Transverse colon (tissue), 4 donors: ENCODE measurements at places on chromosomes 5 and 9. TPM values are rescaled to one million over a fixed set of nuclear protein-coding genes. Genes with fewer than 3 reads are reported as not detected.

DNA sequence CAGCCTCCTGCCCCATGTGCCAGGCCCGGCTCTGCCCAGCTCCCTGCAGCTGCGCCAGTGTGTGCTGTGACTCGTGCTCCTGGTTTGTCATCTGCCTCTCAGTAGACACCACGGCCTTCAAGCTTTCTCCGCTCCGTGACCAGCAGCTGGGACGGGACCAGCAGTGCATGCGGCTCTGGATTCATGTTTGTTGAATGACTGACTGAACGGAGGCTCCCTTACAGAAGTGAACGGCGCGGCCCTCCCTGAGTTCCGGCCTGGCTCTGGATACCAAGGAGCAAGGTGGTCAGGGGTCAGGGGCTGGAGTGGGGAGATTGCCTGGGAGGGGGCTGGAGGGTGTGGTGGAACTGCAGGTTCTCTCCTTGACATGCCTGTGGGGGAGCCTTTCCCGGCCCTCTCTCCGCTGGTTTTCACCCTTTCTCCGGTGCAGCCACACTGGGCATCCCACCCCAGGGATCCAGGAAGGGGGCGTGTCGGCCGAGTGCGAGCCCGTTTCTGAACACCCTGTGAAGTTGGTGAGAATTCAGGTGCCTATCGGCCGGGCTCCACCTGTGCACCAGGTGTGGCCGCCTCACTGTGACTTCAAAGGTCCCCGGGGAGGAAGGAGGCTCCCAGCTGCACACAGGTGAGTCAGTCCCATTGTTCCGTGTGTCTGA lies 11.1 kb upstream of the CEP72 start:
- DNase-seq = peak; percentile 27

GRCh38 chr5:171416160-171417049 lies 3.0 kb upstream of the FGF18 start:
- DNase-seq = no peak

DNA sequence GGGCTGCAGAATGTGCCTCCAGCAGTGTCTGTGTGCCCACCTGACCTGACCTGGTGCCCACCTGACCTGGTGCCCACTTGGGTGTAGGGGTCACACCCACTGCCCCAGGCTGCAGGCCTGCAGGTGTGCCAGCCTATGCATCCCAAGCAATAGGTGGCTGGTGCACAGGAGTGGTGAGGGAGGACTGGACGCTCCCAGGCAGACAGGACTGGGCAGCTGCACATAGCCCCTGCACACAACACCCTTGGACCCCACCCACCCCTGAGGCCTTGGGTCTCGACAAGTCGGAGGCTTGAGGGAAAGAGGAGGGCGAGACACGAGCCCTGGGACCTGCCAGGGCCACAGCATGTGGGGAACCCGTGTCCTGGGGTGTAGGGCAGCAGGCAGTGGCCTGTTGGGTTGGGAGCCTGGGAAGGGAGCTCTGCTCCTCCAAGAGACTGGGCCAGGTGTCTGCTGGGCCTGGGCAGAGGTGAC lies 10.8 kb upstream of the NRARP start:
- no peak for DNase-seq

DNA sequence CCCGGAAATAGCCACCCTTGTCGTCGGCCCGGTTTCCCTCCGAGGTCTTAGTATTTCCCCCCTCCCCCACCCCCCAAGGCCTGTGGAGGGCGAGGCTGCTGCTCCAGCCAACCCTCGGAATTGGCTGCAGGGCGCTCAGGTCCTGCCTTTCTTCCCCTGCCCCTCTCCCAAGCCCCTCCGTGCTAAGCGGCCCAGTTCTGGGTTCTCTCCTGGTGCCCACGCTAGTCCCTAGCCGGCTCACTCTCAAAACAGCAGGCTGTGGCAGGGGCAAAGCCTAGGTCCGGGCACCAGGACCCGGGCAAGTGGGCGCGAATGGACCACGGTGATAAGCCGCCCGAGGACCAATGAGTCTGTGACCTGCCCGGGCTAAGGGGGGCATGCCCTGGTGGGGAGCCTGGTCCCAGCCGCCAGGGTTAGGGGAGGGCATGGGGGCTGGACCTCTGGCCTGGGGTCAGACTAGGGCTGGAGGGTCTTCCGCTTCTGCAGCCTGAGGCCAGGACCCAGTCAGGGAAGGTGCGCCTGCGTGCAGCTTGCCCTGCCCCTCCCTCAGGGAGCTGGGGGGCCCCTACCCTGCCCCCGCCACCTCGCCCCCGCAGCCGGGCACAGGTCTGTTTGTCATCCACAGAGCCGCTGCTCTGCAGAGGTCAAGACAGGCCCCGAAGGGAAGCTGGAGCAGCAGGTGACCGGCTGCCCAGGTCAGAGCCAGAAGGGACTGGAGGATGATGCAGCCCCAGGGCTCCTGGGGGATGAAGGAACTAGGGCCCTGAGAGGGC lies 5.0 kb upstream of the IRX4 start:
- no peak for DNase-seq

DNA sequence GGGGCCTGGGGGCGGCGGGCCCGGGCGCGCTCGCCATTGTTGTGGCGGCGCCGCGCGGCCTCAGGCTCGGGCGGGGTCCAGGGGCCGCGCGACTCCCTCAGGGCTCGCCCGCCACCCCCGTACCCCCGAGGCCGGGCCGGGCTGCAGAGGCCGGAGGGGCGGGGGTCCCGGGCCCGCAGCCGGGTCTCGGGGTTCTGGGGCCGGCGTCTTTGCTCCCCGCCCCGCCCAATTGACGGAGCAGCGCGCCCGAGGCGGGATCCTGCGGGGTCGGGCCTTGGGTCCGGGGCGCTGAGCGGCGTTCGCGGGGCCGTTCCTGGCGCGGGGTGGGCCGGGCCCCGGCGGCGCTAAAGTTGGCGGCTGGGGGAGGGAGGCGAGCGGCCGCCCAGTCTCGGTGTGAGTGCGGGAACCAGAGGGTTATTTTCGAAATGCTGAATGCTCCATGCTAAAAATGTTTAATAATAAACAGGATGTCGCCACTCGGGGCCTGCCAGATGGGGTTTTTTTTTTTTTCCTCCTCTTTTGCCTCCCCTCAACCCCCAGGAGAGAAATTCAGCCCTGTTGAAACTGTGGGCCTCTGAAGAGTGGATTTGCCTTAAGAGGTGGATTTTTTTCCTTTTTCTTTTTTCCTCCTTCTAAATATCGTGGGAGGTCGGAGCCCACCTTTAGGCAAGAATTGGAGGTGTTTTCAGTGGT lies 724 bp downstream of the PRRC2B start:
- peak; percentile 57 for DNase-seq

- no peak for DNase-seq
These were observed 170.0 kb downstream of the CACNA1B start for GRCh38 chr9:138047469-138048040.

Gene KLF4
- total RNA-seq = 482 TPM

Gene PNPLA7
- total RNA-seq = 28.3 TPM

Gene CCNO
- 0.80 TPM for total RNA-seq
